Activated CD8-positive, alpha-beta T cell treated with anti-CD3 and anti-CD28 coated beads for 36 hours (primary cell): ENCODE measurements at places on chromosomes 2 and 18. TPM values are rescaled to one million over a fixed set of nuclear protein-coding genes. Genes with fewer than 3 reads are reported as not detected.

- DNase-seq = no peak
Observed at GRCh38 chr18:51044928-51045585, 15.0 kb downstream of the SMAD4 start.

DNA sequence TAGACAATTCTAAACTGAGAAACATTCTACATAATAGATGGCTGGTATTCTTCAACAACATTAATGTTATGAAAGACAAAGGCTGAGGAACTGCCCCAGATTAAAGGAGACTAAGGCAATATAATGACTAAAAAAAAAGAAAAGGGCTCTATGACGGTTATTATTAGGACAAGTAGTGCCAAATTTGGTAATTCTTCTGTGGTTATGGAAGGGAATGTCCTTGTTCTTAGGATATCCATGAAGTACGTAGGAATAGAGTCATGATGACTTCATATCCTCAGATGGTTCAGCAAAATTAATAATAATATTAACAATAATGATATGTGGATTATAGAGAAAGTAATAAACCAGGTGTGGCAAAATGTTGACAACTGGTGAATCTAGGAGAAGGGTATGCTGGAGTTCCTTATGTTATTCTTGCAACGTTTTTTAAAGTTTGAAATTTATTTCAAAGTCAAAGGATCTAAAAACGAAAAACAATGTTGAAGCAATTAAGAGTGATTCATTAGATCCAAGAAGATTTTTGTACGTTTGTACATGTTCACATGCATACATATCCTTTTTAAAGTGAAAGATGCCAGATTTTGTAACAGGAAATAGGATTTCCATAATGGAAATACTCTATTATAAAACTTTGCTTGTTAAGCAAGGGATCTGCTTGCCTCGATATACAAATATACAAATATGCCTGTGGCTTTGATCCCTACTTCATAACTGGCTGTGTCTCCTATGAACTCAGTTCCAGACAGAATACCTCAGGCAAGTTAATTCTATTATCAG lies 27.7 kb upstream of the STRN start:
- DNase-seq = no peak

FHOD3 gene
- total RNA-seq = not detected

INPP5D gene
- total RNA-seq = 38.6 TPM

DNA sequence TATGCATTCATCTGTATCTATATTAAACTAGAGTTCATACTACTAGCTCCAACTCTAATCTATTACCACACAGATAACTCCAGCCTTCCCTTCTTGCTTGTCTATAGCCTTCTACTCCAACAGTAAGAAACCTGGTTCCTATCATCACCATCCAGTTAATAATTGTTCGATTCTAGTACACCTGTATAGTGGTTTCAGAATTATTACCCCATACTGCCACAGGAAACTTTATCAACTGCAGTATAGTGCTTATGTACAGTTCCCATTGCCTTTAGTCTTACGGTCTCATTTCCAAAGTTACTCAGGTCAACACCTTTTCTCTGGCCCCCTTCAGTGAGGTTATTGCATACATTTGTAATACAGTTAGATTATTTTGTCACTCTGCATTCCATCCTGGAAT lies 14.5 kb downstream of the METTL8 start:
- no peak for DNase-seq

- DNase-seq = peak; percentile 63
Observed at GRCh38 chr2:23452853-23453420, 68.0 kb downstream of the KLHL29 start.

DNA sequence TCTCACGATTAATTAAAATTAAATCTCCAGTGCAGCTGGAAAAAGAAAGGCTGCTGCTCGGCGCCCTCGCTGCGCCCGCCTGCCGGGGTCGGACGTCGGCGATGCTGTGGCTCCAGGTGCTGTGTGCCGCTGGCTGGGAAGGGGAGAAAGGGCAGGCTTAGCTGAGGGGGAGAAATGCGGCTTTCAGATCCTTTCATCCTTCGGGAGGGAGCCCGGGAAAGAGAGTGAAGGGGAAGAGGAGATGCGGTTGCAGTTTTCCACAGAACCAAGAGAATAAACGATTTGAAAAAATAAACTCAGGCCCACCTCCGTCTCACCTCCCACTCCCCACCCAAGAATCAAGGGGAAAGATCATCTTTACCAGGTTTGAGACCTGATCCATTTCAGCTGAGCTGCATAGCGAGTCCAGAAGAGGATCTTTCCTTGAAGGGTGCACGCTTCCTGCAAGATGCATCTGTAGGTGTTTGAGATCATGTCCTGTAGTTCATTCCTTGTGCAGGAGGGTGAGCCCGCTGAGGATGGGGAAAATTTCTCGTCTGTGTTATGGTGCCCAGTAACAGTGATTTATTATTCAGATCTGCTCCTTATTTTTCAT lies 495 bp downstream of the TMEM169 start:
- peak; percentile 17 for DNase-seq

GRCh38 chr18:80010551-80010906 lies 22.2 kb upstream of the TXNL4A start:
- no peak for DNase-seq

DNA sequence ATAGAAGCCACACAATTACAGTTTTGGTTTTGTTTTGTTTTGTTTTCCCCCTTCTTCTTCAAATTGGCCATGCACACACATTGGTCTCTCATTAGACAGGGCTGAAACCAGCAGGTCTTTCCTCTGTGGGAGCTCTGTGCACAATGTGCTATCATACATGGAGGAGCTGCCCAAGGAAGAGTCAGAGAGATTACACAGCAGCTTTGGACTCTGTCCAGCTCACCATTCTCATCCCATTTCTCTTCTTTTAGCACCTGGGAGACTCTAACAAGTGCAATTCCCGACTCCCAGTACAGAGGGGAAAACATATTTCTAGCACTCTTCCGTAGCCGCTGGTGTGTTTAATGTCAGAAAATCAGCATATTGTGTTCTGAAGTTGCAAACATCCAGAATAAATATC lies 29.4 kb downstream of the POU3F3 start:
- no peak for DNase-seq

- DNase-seq = no peak
Observed at GRCh38 chr18:58416014-58416703, 212.7 kb downstream of the ALPK2 start.

DNA sequence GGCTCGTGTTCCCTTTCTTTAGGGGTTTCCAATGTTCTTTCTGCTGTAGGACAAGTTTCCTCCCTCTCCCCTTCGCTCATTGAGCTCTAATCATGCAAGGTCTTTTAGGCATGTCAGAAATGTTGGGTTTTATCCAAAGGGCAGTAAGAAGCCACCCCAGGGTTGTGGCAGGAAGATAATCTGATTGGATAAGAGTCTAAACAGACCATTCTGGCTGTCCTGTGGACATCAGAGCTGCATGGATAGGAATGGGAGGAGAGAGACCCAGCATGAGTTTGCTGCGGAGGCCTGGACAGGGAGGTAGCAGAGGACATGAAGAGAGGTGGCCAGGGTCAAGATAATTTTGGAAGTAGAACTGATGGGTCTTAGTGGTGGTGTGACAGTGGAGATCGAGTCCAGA lies 88.2 kb downstream of the ACKR3 start:
- no peak for DNase-seq

TRPM8 gene
- total RNA-seq = not detected

- no peak for DNase-seq
Observed at GRCh38 chr2:240532031-240532775, 25.6 kb downstream of the ANKMY1 start.

- no peak for DNase-seq
Observed at GRCh38 chr2:29806461-29806860, 114.9 kb downstream of the ALK start.
